ENCODE measurements at places on chromosomes 7 and 10.

DNA sequence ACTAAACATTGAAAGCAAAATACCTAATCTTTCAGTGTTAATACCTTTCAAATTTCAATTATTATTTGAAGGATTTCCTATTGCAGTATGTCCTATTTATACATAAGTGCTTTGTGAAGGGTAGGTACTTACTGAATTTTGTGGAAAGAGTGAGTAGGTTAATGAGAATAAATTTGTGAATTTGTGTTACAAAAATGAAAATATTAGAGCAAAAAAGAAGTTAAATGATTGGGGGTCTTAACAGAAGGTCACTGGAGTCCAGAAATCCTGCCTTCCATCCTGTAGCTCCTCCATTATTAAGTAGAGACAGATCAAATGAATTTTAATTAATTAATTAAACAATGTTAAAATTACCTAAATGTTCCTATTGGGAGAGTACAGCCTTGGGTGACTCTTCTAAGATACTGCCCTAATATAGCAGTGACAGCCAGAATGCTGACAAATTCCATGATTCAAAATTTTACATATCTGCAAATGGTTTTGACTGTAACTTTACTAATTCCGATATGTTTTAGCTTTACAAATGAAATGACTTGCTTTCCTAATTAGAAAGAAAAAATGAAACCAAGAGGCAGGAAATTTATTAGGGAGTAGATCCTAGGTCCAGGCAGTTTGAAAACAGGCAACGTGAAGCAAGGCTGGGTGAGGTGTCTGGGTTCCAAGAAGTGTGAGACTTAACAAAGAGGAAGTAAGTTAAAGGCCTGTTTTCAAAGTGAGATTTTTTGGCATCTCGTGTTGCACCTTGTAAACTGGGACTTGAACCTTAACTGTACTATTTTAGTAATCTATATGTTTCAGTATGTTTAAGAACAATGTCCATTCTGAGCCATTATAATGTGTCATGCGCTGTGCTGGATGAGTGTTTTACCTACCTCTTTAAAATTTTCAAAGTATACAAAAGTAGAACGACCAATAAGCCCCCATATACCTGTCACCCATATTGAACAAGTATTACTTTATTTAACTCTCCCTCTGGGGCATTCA lies 1.5 kb downstream of the PIK3CG start:
- DNase-seq = no peak

DNA sequence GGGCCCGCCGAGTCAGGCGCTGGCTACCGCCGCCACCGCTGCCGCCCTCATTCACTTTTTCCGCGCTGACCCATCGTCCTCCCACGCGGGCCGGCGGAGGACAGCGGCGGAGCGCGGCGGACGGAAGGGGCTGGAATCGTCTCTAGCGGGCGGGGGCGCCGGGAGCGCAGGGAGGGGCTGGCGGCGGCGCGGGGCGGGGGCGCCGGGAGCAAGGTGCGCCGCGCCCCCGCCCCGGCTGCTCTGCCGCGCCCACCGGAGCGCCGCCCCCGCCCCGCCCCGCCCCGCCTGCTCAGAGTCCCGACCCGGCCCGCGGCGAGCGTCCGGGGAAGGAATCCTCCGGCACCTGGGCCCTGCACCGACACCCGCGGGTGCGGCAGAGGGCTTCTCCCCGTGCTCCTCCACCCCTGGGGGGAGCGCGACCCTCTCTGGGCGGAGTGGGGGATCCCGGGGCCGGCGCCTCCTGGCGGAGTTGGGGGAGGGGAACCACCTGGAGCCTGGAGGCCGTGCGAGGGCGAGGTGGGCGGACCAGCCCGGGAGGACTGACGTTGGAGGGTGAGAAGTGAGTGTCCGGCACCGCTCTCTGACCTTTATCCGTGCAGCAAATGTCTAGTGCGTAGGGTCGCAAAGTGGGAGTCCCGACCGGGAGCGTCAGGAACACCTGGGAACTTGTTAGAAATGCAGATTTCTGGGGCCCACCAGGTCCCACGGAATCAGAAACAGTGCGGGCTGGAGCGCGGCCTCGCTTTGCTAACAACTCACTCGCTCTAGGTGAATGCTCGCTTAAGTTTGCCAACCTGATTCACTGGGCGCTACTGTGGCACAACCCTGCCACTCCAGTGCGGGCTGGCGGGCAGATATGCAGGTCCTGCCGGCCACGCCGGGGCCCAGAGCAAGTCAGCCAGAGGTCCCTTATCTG lies at the start of gene COBL:
COBL (minus strand) TSS at position 144 of the 916 bp plus-strand sequence. CDS start 176 bp downstream, outside the sequence.
- DNase-seq = no peak

GRCh38 chr7:30920584-30921539 lies 9.2 kb downstream of the AQP1 start:
- DNase-seq = no peak

DNA sequence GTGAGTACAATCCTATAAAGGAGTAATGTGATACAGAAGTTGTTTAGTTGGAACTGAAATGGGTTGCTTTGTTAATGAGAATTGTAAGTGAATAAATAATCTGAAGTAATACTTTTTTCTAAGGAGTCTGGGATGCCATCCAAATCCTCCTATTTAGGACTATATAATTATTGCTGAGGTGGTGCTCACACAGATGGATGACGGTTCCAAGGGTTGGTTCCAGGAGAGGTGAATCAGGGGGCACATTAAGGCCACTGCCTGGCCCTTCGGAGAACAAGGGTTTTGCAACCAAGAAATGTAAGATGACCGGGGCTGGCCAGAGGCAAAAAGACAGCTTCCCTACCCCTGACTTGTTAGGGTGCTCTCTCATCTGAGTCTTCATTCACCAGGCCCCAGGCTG lies 352.7 kb downstream of the PHTF2 start:
- DNase-seq = no peak

DNA sequence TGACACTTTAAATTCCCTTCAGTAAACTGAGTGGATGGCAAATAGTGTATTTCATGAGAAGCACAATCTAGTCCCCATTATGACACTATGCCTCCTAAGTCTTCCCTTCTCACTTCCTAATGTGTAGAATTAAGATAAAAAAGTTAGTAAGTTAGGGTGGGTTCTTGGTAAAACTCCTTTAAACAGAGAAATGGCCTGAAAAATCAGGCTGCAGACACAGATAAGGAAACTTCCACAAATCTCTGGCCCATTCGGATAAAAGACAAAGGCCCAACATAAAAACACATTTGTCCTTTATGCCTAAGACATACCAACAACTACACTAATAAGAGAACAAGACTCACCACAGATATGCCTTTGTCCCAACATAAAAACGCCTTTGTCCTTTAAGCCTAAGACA lies 21.5 kb downstream of the AKR1C8 start:
- no peak for DNase-seq

DNA sequence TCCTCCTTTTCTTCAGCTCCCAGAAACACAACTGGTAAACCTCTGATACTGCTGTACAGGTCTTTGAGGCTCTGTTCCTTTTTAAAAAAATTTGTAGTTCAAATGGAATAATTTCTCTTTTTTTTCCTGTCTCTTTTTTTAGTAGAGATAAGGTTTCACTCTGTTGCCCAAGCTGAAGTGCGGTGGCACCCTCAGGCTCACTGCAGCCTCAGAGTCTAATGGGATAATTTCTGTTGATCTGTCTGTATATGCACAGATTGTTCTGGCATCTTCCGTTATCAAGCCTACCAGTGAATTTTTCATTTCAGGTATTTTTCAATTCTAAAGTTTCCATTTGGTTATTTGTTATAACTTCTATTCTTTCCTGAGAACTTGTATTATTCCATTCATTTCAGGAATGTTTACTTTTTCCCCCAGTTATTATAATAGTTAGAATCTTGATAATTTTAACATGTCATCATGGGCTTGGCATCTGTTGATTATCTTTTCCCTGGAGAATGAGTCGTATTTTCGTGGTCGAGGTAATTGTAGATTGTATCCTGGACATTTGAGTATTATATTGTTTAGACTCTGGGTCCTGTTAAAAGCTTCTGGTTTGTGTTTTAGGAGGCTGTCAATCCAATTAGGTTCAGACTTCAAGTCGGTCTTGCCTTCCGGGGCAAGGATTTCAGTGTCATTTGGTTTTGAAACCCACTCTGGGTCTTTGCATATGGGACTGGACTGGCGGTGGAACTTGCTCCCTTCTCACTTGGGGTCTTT lies 24.5 kb downstream of the CRCP start:
- DNase-seq = no peak

GRCh38 chr10:102220612-102221011 lies 5.5 kb upstream of the ELOVL3 start:
- DNase-seq = no peak
